ENCODE measurements at places on chromosomes 7 and 10.

DNA sequence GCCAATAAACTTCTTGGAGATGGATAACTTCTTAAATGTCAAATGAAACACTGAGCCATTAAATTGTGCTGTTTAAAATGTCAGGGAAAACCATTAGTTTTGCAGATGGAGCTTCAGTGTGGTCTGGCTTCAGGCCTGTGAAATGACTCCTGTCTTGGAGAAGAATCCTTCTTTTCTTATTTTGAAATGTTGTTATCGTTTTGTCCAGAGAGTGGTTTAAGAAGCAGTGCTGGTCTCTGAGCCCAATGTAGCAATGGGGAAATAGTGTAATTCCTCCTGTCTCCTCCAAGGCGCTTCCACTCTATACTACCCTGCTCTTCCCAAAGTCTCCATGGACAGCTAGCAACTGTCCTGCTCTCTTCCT, 177.6 kb downstream of the REEP3 start:
- no peak for DNase-seq

DNA sequence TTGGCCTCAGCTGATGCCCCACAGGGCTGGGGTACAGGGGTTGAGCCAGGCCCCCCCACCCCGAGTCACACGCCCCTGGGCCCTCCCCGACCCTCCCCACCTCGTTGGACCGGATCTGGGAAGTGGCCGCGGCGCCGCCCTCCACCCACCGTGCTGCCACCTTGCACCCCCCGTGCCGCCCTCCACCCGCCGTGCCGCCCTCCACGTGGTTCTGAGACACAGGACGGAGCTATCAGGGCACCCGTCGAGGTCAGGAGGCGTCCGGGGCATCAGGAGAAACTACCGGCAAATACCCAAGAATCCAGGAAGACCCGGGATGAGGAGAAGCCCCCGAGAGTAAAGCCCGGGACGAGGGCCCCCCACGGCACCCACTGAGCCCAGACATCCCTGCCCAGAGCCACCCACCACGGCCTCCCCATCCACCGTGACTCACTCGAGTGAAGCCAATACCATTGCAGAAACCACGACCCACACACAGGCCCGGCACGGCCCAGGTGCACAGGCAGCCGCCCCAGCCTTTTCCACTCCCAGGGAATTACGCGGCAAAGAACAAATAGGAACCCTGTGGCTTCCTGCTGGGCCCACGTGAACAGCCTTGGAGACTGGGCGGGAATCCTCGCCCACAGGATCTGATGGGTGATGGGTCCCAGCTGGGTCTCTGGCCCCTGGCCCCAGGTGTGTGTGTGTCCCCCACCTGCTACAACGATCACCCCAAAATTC, 34.0 kb downstream of the ADAP1 start:
- DNase-seq, result peak; percentile 73

DNA sequence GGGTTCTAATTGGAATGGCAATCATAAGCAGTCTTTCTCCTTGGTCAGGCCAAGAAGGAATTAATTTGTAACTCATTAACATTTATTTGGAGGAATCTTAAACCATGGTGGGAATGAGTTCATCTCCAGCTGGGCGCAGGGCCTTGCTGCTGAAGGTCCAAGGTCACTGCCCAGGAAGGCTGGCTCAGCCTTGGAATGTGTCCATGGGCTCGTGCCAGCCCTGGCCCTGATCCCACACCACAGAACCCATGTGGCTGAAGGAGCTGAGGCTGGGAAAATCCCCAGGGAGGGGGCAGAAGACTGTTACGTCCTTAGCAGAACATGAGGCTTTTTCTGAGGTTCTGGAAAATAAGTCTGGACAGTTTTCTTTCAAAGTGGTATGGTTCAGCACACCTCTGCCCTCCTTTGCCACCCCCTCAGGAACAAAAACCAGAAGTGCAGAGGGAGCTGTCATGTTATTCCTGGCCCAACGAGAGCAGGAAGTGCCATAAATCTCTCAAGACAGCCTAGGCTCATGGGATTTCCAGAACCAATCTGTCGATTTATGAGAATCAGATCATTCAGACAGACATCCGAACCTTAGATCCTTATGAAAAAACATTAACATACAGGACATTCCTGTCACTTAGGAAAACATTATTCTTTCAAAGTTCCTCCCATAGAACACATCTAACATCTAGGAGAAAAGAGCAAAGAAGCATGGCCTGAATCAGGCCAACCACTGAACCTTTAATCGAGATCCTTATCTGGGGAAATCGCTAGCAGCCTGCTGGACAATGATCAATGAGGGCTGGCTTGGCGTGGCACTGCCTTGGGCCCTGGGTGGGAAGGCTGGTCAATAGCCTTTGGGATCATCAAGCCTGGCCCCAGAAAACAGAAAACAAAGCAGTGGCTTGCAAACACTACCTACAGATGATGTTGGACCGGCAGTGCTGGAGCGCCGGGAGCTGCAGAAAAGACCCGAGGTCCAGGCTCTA, 134.3 kb downstream of the TAX1BP1 start:
- DNase-seq, result peak; percentile 60

GRCh38 chr7:92002720-92003119, 62.1 kb downstream of the AKAP9 start:
- no peak for DNase-seq

DNA sequence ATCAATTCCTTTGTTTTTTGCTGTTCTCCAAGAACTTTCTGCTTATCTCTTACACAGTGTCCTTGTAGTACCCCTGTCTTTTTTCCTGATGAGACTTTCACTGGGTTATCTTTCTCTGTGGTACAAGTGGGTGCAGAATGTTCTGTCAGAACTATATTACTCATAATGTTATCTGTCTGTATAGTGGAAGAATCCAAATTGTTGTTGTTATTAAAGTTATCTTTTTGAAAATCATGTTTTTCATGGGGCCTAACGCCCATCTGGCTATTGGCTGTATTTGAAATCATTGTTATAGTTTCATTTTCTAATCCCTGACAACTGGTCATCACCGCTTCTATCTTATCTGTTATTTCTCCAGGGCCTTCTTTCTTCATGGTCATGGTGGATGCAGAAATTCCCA, 163.0 kb upstream of the CCDC6 start:
- no peak for DNase-seq

DNA sequence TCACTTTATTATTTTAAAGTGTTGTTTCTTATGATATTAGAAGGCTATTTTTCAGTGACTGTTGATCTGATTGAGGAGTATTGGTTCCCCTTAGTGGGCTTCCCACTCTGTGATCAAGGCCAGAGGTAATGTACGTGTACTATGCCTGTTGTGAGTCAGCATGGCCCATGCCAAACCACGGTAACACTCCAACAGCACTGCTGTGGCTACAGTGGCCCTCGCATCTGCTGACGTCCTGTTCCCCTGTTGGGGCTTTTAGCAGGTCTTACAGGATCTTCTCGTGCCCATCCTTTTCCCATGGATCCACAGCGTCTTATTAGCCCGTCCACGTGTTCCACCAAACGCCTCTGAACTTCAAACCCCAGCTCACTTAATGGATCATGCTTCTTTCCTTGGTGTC, 964.6 kb upstream of the CELF2 start:
- DNase-seq, result no peak

DNA sequence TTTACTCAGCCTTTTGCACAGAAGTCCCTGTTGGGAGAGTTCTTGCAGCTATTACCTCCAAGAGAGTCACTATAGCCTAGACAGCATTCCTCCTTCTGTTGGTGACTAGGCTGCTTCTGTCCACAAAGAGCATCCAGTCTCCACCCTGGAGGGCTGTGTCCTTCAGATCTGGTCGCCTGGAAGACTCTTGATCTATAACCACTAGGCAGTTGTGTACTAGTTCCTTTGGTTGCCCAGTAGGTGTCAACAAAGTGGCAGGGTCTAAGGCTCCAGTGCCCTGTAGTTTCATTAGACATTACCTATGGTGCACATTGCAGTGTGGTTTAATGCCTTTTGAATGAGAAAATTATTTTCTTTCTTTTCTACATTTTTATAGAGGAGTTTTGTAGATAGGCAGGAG, 11.3 kb upstream of the AKR1C2 start:
- no peak for DNase-seq

DNA sequence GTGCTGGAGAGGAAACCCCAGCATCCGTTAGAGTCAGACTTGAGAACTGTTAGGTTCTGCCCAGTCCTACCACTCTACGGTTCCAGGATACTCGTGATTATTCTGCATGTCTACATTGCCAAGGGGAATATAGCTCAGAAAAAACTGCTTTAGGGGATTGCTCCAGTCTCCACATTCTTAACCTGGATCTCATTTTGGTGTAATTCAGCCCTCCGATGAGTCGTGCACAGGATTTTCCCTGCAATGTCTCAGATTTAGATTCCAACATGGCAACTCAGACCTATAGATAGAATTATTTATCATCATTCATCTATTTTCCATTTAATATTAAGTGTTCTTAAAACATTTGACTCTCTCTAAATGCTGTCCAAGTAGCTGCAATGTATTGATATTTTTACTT, 121.1 kb upstream of the ZEB1 start:
- DNase-seq, result no peak

DNA sequence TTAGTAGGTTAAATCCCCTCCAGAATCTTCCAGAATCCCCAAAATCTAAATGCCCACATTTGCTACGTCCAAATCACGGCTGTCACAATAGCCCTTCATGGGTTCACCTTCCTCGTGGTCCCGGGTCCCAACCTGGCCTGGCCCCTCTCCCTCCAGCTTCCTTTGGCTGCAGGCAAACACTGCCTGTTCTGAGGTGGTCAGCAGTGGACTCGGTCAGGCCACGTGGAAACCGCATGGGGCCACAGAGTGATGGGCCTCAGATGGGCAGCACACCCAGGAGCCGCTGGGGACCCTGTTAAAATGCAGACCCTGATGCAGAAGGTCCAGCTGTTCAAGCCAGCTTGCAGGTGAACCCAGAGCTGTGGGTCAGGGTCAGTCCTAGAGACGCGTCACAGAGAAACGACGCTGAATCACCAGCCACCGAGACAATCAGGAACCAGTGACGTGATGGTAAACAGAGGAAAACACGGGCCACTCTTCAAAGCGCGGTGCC, 588.6 kb downstream of the DNAJB6 start:
- DNase-seq, result no peak

- no peak for DNase-seq
Observed at GRCh38 chr7:7157887-7158271, 24.5 kb upstream of the C1GALT1 start.

- DNase-seq, result no peak
Observed at GRCh38 chr7:2735744-2736143, 47.7 kb downstream of the AMZ1 start.

DNA sequence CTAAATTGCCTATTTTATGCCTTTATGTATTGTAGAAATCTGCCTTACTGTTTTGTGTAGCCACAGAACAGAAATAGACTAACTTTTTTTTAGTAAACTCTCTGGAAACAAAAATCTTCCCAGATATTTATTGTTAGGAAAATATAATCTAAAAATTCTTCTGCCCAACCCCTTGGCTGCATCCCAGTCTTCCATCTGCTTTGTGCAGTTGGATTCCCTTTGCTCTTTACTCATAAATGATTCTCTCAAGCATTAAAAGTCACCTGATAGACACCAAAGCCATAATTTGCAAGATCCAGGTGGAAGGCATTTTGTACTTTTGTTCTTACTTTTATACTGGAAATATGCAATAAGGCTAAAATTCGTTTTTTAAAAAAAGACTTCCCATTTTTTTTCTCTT, 6.1 kb upstream of the CAV2 start:
- no peak for DNase-seq

DNA sequence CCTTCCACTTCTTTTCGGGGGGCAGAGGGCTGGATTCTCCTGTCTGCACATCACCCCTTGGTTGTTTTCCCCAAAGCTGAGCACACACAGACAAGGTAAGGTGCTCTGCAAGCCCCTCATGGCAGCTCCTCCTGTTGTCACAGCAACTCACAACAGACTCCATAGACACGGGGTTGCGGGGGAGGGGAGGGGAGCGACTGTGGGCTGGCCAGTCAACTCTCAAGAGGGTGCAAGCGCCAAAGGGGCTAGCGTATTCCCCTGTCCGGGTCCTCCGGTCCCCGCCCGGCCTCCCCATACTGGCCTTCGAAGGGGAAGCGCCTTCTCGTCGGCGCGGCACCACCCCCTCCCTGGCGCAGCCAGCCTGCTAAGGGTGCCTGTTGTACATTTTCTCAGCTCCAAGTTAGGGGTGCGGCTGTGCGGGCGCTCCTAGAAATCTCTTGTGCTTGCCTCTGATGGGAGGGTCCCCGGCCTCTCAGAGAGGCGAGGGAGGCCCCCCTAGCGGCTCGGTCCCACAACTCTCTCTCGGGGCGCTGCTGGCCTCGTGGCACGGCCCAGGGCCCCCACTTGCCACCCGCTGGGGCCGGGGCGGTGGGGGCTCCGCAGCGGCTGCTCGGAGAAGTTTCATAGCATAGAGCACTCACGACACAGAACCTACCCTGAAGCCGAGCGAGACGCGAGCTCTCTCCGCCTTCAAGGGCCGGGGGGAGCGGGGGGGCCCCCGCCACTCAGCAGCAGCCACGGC, 498 bp downstream of the RHOBTB1 start:
- DNase-seq, result peak; percentile 78

DNA sequence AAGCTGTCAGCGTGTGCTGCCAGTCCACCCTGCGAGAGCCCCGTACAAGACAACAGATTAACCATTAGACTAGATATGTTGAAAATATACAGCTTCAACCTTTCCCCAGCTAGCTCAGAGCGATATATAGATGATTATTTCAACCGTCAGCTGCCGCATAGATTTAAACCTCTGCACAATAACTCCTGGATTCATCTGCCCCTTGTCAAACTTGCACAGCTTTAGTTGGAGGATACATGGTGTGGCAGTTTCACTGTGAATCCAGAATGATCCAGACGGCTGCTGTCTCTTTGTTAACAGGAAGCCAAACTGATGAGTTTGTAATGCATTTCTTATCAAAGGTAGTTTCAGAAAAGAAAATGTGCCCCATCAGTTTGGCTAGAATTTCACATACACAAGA, 659.7 kb downstream of the KCNMA1 start:
- no peak for DNase-seq

DNA sequence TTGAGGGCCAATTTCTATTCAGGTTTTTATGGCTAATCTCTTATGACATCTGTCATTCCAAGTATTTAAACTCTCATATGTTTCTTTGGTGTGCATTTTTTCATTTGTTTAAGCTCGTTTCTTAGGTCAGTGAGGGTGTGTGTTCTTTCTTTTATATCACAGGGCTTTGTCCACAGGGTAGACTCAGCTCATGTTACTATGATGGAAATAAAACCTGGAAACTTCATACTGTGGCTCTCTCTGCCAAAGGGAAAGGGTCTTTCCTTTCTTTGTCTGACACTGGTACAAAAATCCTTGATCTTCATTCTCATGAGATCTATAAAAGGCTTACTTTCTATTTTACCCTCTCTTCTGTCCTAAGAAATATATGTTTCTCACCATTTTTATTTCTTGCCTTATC, 129.6 kb upstream of the SP8 start:
- DNase-seq, result no peak

GRCh38 chr10:380313-380940, 245.2 kb downstream of the ZMYND11 start:
- no peak for DNase-seq

Measured in head of caudate nucleus (tissue), 42 donors.